ENCODE measurements at places on chromosomes 3 and 15. TPM values are rescaled to one million over a fixed set of nuclear protein-coding genes. Genes with fewer than 3 reads are reported as not detected.

LRRIQ4 gene
- total RNA-seq = 0.29 TPM

PLA2G4E gene
- 1.5 TPM for total RNA-seq

- no peak for DNase-seq
- peak overlapping the region; percentile 25 for H3K27ac ChIP-seq
- H3K27me3 ChIP-seq = no peaks in the 10 kb centered on the region
- peaks cover 9% of the 10 kb centered on the region for H3K4me1 ChIP-seq
- no peak overlapping the region for H3K4me3 ChIP-seq
- H3K36me3 ChIP-seq = no peaks in the 10 kb centered on the region
Observed at GRCh38 chr15:45203182-45203581, 15.4 kb upstream of the SHF start.

DNA sequence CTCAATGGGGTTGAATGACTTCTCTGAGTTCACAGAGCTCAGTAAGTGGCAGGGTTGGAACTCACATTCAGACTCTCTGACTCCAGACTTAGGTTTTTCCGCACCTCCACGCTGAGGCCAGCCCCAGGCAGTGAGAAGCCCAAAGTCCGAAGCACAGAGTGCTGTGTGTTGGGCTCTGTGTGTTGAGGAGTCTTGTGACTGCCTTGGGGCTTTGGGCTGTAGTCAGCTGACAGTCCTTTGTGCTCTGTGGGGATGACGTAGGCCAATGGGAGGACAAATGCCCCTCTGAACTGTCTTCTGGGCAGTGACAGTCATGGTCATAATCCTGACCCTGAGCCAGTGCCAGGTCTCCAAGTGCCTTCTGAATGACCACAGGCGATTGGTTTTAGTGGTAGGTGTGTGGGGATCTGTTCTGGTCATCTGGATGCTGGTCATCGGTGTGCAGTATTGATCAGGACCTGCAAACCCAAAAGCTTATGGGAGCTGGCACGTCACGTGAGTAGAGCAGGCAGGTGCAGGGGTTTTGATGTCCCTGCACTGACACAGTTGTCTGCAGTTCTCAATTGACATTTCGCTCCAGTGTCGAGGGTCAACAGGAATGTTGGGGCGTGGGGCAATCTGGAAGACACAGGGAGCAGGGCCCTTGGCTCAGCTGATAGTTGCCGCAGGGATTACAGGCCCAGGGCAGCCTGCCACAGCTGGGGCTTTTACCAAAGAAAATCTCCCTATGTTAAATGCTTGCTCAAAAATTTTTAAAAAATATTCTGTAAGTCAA, 45.3 kb downstream of the CAPN3 start:
- H3K4me1 ChIP-seq = no peaks in the 10 kb centered on the region
- DNase-seq = no peak
- H3K27ac ChIP-seq = no peak overlapping the region
- H3K36me3 ChIP-seq = peaks cover 32% of the 10 kb centered on the region
- no peaks in the 10 kb centered on the region for H3K27me3 ChIP-seq

DNA sequence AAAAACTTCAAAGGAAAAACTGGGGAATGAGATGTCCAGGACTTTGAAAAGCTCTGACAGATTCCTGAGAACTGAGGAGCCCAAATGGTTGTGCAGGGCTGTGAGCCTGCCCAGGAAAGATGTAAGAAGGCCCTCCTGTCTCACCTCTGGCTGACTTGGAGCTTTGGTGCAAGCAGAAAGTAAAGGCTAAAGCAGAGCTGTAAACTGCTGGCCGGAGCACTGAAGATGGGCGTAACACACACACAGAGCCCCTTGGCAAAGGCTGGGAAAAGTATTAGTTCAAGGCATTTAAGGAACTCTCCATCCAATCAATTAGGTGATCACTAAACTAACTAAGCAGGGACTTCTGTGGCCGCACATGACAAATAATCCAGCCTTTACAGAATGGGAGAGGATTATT, 144.1 kb upstream of the HACD2 start:
- H3K4me1 ChIP-seq = no peaks in the 10 kb centered on the region
- no peak for DNase-seq
- no peak overlapping the region for H3K27ac ChIP-seq
- H3K4me3 ChIP-seq = no peak overlapping the region
- no peaks in the 10 kb centered on the region for H3K27me3 ChIP-seq

- H3K4me3 ChIP-seq = peak overlapping the region; percentile 55
- DNase-seq = peak; percentile 87
- no peaks in the 10 kb centered on the region for H3K27me3 ChIP-seq
- peaks cover 72% of the 10 kb centered on the region for H3K4me1 ChIP-seq
- peak overlapping the region; percentile 93 for H3K27ac ChIP-seq
Observed at GRCh38 chr3:32401556-32402081, 10.0 kb downstream of the CMTM7 start.

- H3K4me3 ChIP-seq = no peak overlapping the region
- no peak overlapping the region for H3K27ac ChIP-seq
- no peaks in the 10 kb centered on the region for H3K27me3 ChIP-seq
- H3K36me3 ChIP-seq = no peaks in the 10 kb centered on the region
- DNase-seq = no peak
- peaks cover 4% of the 10 kb centered on the region for H3K4me1 ChIP-seq
Observed at GRCh38 chr3:8988791-8989558, 25.7 kb upstream of the RAD18 start.
